Adipose tissue (tissue), 3 donors: ENCODE measurements at places on chromosomes 16 and 17. TPM values are rescaled to one million over a fixed set of nuclear protein-coding genes. Genes with fewer than 3 reads are reported as not detected.

PCYT2 gene
- polyA plus RNA-seq: 76.4 TPM

CDH1 gene
- polyA plus RNA-seq: 2.0 TPM

KRTAP9-4 gene
- polyA plus RNA-seq: not detected

KIF19 gene
- polyA plus RNA-seq: 0.38 TPM

SLFN12L gene
- 0.79 TPM for polyA plus RNA-seq

TACO1 gene
- polyA plus RNA-seq: 17.8 TPM

KARS1 gene
- polyA plus RNA-seq: 101 TPM

OTOP2 gene
- not detected for polyA plus RNA-seq

KRTAP2-3 gene
- polyA plus RNA-seq: not detected

KRTAP3-1 gene
- not detected for polyA plus RNA-seq

PMFBP1 gene
- 0.45 TPM for polyA plus RNA-seq

HSD11B2 gene
- 2.4 TPM for polyA plus RNA-seq

KIF2B gene
- not detected for polyA plus RNA-seq

FADS6 gene
- not detected for polyA plus RNA-seq

LRRC59 gene
- polyA plus RNA-seq: 63.1 TPM

STAC2 gene
- polyA plus RNA-seq: 0.12 TPM

FOXC2 gene
- 1.0 TPM for polyA plus RNA-seq

GALR2 gene
- polyA plus RNA-seq: 0.22 TPM

NAGS gene
- polyA plus RNA-seq: 0.45 TPM

B3GNT9 gene
- polyA plus RNA-seq: 5.0 TPM

UBE2O gene
- polyA plus RNA-seq: 10.1 TPM

CBLN1 gene
- 0.30 TPM for polyA plus RNA-seq

CDH13 gene
- polyA plus RNA-seq: 2.8 TPM

PLXDC1 gene
- polyA plus RNA-seq: 1.2 TPM

TMEM238L gene
- polyA plus RNA-seq: not detected

TEKT5 gene
- 0.28 TPM for polyA plus RNA-seq

CCDC154 gene
- 0.24 TPM for polyA plus RNA-seq

RNF112 gene
- 0.84 TPM for polyA plus RNA-seq

KIF18B gene
- 0.09 TPM for polyA plus RNA-seq

STH gene
- not detected for polyA plus RNA-seq

AGRP gene
- not detected for polyA plus RNA-seq

TNS4 gene
- 0.01 TPM for polyA plus RNA-seq

DPH1 gene
- 31.1 TPM for polyA plus RNA-seq

LPCAT2 gene
- polyA plus RNA-seq: 5.6 TPM
